HS-5 (cell line): ENCODE measurements at places on chromosomes 16 and 17.
A peak's percentile ranks its signal among the peaks of the same experiment; 100 is the strongest.

GRCh38 chr16:68792465-68793324 is 50.6 kb upstream of the TANGO6 start:
- no peak for DNase-seq

- DNase-seq = no peak
Observed at GRCh38 chr16:80996688-80997138, 10.0 kb downstream of the CMC2 start.

GRCh38 chr16:22174642-22175041 is 12.3 kb downstream of the SDR42E2 start:
- no peak for DNase-seq

DNA sequence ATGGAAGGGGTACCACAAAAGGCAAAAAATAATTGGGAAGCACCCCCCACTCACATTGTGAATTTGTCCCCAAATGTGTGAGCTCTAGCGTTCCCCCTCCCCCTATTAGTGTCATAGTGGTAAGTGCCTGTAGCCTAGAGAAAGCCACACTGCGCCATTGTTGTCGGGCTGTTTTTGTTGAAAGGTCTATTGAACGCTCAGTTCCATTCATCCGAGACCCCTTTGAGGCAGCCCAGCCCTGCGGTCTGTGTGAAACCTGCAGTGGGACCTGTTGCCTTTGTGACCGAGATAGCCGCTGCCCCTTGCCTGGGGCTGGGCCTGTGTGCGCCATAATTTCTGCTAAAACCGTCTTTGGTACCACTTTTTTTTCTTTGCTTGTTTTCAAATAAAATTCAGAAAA is 3.0 kb downstream of the JPT2 start:
- no peak for DNase-seq

DNA sequence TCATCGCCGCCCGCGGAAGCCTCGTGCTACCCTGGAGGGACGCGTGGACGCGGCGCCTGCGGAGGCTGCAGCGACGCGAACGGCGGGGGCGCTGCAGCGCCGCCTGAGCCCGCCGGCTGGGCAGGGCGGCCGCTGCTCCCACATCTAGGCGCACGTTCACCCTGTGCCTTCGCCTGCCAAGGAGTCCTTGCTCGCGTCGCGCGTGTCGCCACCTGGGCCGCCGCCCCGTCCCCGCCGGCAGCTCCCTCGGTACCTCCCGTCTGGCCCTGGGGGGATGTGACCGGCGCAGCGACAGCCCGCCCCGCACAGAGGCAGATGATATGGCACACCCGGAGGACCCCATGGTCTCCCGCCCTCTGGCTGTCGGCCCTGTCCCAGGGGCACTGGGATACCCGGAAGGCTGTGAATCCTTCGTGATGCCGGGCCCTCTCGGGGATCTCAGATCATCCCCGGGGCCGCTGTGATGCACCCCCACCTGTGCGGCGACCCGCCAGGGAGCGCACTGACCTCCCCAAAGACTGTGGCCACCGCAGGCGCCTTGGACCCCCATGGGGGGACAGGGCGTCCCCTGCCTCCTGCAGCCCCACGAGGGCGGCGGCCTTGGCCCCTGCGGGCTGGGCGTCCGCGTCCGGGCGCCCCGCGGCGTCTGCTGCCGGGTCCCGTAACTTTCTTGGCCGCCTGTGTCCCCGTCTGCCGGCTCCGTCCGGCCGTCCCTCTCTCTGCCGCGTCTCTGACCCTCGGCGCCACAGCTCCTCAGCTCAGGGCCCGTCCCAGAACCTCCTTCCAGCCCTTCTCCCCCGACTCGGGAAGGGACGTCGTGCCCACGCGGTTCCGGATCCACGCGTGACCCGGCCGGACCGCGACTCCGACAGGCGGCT is 689 bp upstream of the TBC1D24 start:
- DNase-seq = no peak

DNA sequence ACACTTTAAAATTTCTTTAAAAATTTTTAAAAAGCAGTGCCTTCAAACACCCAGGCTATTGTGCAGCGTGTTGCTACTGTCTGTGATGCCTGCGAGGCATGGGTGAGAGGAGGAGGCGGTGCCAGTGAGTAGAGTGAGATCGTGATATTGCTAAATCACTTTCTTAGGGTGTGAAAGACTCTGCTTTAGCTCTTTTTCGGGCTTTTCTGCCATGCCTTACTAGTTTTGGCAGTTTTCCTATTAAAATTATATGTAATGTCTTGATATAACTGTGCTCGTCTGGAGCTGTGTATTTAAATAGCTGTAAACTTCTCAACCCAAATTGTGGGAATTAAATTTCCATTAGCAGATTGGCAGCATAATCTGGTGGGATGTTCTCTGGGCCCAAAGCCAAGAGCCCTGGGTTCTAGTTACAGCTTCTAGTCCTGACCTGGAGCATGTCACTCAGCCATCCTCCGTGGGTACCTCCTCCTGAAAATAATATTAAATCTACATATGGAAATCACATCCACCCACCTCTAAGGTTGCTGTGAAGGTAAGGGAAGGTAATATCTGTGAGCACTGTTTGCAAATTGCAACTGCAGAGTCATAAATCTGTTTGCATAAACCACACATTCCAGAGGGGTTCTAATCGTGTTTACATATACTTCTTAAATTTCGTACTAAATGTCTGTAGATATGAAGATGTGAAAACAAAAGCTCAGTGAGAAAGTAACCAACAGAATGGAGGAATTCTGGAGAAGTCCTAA is 264.3 kb upstream of the CACNG5 start:
- DNase-seq = no peak

GRCh38 chr17:63682441-63682840 is 17.5 kb downstream of the LIMD2 start:
- DNase-seq = no peak

GRCh38 chr16:75558846-75559401 is 2.9 kb upstream of the TMEM231 start:
- no peak for DNase-seq

DNA sequence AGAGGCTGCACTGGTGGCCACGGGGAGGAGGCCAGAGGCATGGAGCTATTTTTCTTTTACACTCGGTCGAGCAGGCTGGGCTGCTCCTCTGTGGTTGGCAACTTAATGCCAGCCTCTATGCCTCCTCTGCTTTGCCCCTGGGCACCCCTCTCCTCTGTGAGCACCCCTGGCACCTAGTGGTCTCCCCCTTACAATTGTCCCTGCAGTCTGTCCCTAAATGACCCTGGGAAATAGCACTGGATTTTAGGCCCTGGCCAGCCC is 27.0 kb downstream of the LRRC75A start:
- no peak for DNase-seq

DNA sequence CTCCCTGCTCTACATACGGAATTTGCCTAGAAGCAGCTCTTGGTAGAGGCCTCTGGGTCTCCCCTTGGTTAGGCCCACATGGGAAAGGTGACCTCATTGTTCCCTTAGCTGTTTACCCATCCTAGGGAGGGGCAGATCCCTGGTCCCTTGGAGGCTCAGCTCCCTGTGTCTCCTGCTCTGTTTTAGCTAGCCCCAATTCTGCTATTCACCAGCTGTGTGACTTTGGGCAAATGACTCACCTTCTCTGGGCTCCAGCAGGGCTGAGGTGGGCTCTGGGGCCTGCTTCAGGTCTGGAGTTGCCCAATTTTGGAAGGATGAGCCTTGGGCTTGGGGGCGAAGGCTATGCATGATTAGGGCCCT is 3.9 kb downstream of the ABCC3 start:
- DNase-seq = no peak

GRCh38 chr16:84839956-84840355 is 20.2 kb downstream of the CRISPLD2 start:
- no peak for DNase-seq

DNA sequence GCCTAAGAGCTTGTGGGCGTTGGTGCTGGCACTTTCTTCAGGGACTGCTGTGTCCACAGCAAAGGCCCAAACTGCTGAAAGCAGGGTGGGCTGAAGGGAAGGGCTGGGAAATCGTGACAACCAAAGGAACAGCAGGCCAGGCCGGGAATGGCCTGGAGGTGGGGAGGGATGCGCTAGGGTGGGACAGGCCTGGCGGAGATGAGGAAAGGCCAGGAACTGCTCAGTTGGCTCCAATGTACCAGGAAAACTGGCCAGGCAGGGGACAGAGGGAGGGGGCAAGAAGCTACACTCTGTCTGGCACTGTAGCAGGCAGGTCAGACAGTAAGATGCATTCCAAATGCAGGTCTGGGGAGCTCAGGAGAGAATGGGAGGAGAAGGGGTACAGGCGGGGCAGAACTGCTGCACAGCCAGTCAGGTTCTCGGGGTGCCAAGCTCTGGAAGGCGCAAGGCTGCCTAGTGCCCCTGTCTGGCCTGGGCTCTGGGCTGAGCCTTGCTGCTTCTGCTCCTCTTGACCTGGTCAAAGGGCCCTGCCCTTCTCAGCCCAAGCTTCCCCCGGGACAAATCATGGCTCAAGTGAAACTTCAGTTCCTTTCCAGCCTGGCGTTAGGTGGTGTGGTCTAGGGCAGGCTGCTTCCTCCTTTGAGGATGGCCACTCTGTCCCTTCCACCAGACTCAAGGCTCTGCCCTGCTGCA is 7.3 kb downstream of the PNMT start:
- no peak for DNase-seq

GRCh38 chr16:69554495-69554894 is 11.3 kb upstream of the NFAT5 start:
- DNase-seq = no peak

DNA sequence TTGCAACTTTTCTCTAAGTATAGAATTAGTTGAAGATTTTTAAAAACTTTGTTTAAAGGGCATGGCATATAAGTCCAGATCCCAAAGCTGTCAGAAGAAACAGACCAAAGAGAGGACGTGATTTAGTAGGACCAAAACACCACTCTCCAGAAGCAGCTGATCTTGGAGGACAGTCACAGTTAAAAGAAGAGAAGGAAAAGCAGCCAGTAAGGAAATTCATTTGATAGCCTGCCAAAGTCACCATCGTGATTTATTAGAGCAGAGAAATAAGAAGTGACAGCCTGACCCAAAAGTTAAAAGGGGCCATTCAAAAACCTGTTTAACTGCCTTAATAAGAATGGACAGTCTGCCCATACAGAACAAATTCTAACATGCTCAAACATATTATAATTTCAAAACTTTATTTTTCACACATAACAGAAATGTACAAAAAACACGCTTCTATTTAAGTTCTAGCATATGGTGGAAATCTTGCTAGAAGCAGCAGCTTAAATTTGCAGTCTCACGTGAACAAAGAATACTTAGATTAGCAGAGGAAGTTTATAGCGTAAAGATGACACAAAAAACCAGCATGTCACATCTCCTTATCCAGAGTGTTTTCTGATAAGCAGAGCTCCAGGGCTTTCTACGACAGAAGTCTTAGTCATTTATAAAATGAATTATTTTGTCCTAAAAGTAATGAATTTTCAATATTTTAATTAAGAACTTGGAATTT is 37.2 kb downstream of the TXNDC11 start:
- no peak for DNase-seq

- no peak for DNase-seq
Observed at GRCh38 chr16:13995194-13995593, 75.2 kb downstream of the ERCC4 start.

DNA sequence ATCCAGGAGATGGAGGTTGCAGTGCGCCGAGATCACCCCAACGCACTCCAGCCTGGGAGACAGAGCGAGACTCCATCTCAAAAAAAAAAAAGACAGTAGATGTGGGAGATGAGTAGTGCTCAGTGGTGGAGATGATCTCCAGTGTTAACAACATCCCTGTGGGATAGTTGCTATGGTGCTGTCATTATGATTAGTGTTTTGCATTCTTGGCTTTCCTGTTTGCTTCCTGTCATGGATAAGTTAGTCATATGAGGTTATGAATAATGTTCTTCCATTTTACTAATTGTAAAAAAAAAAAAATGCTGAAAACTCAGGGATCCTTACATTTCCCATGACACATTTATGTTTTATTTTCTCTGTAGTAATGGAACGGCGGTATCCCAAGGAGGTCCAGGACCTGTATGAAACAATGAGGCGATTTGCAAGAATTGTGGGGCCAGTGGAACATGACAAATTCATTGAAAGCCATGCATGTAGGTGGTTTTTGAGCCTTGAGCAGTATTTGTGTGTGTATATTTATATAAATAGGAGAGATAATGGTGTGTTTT is 24.5 kb upstream of the DUSP14 start:
- peak; percentile 70 for DNase-seq

- DNase-seq = no peak
Observed at GRCh38 chr17:18990331-18990730, 14.2 kb downstream of the FAM83G start.
